Activated naive CD4-positive, alpha-beta T cell treated with anti-CD3 and anti-CD28 coated beads, Interleukin-2, amount 50 U/mL, for 16 hours (primary cell): ENCODE measurements at places on chromosomes 2 and 18.

- no peak for DNase-seq
Observed at GRCh38 chr2:65420712-65421431, 11.5 kb downstream of the SPRED2 start.

DNA sequence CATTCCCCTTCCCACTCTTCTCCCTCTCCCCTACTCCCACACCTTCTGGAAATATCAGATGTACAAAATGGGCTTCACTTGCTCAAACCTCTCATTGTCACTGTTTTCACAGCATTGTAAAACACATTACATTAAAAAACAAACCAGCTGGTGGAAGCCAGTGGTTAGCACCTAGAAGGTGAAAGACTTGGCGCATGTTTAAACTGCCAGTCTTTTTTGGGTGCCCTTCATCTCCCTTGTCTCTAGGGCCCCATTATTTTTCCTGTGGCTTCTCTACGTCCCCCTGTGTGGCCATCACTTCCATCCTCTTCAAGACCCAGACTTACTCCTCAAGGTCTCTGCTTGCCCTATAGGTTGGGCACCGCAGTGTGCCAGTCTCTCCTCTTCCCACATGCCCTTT lies 34.9 kb downstream of the MGAT5 start:
- DNase-seq, result no peak

DNA sequence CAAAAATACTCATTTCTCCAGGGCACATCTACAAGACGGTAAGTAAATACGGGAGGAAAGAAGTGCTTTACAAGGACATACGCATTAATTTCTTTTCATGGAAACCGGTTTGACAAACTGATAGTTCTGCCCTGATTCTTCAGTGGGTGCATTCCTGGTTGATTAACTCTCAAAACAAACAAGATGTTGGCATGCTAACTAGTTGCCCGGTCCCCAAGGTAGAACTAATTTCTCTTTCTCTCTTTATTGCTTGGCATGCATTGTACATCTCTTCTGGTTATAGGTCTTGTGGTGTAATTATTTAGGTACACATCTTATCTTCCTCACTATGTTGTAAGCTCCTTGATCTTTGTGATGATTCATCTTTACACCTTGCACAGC lies 46.9 kb upstream of the SPATS2L start:
- DNase-seq, result no peak

- no peak for DNase-seq
Observed at GRCh38 chr2:51032751-51033330, 909 bp upstream of the NRXN1 start.

- no peak for DNase-seq
Observed at GRCh38 chr2:158130832-158131473, 29.3 kb downstream of the UPP2 start.

- DNase-seq, result no peak
Observed at GRCh38 chr2:133780997-133781513, 212.8 kb upstream of the NCKAP5 start.

GRCh38 chr2:5504756-5505155 lies 187.4 kb upstream of the SOX11 start:
- no peak for DNase-seq

DNA sequence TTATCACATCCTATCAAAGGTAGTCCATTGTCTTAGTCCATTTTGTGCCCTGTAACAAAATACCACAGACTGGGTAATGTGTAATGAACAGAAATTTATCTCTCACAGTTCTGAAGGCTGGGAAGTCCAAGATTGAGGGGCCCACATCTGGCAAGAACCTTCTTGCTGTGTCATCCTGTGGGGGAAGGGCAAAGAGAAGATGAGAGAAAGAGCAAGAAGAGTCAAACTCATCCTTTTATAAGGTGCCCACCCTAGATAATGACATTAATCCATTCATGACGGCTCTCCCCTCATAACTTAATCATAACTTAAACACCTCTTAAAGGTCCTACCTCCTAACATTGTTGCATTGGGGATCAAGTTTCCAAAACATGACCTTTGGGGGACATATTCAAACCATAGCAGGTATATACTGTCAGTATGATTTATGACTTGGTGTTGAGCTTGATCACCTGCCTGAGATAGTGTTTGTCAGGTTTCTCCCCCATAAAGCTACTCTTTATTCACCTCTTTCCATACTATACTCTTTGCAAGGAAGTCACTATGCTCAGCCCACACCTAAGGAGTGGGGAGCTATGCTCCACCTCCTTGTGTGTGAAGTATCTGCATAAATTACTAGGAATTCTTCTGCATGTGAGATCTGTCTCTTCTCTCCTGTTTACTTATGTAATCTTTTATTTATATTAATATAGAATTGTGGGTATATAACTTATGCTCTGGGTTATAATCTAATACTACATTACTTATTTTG lies 5.2 kb upstream of the MAP3K2 start:
- DNase-seq, result no peak

DNA sequence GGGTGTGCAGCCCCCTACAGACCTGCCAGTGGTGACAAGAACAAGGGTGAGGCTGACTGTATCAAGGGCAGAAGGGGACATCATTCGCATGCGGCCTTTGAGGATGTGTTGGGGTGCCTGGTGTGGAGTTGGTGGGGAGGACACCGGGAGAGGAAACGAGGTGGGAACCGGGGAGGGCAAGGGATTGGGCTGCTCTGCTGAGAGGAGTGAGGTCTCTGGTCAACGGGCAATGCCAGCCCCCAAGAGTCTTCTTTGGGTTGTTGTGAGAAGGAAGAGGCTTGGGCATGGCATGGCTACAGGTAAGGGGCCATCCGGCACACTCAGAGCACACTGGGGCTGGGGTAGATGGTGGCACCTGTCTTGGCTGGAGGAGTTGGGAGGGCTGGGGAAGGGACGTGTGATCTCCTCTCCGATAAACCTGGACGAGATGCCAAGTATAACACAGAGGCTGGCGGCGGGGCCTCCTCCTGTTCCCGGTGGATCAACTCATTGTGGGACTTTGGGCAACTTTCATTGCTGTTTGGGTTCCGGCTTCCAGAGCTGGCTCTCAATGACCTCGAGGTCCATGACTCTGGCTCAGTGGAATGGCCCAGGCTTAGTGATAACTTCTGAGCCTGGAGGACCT lies 37.0 kb downstream of the KCNF1 start:
- no peak for DNase-seq

DNA sequence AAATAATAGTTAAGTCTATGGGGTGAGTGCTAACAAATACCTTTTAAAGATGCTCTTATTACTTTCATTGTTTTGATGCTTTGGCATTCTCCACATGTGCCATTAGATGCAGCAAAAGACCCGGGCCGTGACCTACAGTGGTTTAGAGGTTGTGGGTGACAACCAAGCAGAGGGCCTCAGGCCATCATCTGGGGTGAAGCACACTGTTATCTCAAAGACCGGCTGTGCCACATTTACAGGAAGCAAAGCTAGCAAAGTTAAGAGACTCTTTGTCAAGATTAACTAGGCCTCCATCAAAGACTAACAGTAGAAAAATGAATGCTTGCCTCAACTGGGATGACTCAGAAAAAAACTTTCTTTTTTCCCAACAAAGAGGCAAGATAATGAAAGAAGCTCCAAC lies 695.3 kb downstream of the SATB2 start:
- no peak for DNase-seq

DNA sequence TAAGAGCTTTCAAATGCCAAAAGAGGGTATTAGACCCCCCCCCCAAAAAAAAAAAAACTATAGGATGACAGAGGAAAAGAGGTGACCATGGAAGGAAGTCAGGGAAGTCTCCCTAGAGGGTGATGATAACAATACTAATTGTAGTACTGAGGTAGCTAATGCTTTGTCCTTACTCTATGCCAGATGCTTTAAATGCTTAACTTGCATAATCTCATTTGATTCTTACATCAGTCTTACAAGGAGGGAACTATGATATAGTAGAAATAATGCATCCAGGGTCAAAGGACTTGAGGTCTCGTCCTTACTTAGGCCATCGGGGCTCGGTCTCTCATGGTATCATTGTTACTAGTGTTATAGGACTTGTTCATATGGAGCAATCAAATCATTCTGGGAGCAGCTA lies 9.1 kb downstream of the IDH1 start:
- no peak for DNase-seq

GRCh38 chr2:28395334-28396061 lies 2.8 kb downstream of the FOSL2 start:
- DNase-seq, result no peak

GRCh38 chr18:36578871-36579710 lies 249.7 kb downstream of the TPGS2 start:
- no peak for DNase-seq

- DNase-seq, result no peak
Observed at GRCh38 chr2:108968619-108969018, 20.4 kb downstream of the EDAR start.

DNA sequence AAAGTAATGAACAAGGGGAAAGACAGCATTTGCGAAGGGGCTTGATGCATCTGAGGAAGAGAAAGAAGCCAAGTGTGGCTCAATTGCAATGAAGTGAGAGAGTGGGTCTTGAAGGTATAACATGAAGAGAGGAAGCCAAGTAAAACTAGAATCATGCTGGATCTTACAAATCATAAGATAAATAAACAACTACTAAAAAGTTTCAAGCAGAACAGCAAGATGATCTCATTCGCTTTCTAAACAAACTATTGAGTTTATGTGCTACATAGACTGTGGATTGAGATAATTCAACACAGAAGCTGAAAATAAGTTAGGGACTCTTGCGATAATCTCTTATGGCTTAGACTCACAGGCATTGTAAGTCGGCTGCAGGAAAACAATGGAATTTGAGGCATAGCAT lies 1310.5 kb upstream of the NRXN1 start:
- DNase-seq, result no peak

GRCh38 chr18:79778291-79778791 lies 19.4 kb upstream of the KCNG2 start:
- DNase-seq, result no peak

DNA sequence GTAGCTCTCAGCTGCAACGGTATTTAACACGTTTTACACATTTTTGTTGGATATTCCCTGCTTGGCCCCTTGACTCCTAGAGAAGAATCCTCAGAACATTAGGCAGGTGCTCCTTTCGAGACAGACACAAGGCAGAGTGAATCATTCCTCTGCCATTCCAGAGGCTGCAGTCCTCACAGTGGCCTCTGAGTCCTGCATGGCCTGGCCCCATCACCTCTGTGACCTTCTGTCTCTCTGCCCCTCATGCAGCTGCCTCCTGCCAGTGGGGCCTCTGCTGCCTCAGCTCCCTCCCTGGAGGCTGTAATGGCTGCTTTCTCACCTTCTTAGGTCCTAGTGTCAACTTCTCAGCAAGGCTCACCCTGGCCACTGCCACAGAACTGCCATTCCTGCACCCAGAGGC lies 101.3 kb downstream of the PTPRM start:
- DNase-seq, result no peak

DNA sequence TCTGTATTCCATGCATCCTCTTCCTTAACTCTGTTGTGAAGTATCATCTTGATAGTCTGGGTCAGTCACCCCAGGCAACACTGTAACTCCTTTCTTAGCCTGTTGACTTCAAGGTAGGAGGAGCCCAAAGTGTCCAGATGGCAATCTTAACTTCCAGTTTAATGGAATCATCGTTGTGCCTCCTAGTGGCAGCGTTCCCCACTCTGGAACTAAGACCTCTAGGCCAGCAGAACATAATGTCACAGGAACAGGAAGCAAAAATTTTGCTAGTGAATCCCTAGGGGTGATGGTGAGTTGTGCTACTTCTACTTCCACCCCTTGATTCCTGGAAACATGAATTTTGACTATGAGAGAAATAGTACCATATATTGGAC lies 11.7 kb downstream of the SGPP2 start:
- DNase-seq, result no peak

DNA sequence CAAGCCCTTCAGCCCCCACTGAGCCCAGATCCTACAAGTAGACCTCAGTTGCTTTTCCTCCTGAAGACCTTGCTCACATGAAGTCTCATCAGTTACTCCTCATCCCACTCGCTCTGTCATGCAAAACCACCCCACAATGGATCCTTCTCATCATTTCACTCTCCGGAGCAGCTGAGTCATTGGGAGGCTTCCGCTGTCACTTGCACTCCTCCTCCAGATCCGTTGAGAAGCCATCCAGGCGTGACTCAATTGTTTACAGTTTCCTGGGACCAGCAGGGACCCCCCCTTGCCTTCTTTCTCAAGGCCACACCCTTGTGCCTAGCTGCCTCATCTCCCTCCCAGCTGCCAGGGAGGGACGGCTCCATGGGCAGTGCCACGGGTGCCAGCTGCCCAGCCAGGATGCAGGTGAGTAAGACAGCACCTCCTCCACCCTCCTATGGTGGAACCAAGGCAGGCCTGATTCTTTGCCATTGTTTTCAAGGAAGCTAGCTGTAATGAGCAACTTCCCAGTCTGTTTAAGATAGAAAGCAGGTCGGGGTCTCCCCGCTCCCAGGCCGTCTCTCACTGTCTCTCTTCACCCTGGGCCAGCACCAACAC lies 16.3 kb downstream of the GPR55 start:
- DNase-seq, result peak; percentile 43

- DNase-seq, result no peak
Observed at GRCh38 chr2:165952085-165952484, 1.5 kb downstream of the TTC21B start.

- peak; percentile 32 for DNase-seq
Observed at GRCh38 chr2:20225294-20226151, 593 bp upstream of the SDC1 start.

- no peak for DNase-seq
Observed at GRCh38 chr2:54701029-54701428, 22.4 kb upstream of the EML6 start.

DNA sequence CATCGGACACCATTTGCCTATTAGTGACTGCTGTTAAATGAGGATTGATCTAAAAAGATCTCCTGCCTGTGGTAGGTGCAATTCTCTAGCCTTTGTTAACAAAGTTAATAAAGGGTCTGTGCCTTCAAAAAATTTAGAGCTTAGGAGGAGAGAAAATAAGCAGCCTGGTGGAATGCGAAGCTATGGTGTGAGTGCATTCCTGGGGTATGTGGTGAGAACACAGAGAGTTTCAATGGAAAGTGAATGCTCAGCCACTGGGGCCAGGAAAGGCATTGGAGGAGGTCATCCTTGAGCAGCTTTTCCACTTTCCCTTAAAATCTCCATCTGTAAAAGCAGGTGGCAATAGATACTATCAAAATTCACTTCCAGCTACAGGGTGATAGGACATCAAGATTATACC lies 331.2 kb upstream of the LRATD1 start:
- no peak for DNase-seq

DNA sequence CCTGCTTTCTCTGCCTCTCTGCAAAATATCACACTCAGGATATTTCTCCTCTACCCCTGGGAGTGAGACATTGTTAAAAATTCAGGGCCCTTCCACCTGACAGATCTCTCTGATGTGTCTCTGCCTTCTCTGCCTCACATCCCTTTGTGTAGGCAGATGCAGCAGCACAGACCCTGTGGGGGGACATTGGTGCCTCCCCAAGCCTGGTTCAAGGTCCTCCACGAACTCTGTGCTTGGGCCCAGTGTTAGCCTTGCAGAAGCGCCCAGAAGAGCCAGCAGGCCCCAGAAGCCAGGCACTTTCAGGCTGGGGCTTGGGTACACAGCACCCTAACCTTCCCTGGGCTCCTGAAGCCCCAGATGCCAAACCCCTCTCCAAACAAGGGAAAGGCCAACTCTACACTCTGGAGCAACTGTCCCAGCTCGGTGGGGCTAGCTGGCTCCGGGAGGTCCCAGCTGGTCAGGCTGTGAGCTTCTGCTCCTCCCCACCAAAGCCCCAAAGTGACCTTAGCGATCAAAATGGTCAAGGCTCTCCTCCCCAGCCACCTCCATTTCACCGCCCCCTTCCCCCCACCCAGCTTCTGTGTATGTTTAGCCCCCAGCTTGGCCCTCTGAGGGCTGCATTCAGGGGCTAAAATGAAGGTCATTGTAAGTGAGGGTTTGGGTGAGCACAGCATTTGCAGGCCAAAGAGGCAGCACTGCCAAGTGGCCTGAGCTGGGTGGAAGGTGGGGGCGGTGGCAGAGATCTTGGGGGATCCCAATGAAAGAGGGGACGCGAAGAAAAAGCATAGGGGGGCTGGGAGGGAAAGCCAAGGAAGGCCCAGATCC lies 2.6 kb downstream of the HOXD9 start:
- no peak for DNase-seq
